ENCODE measurements at places on chromosomes 13 and 19.

- no peak for DNase-seq
Observed at GRCh38 chr19:31214997-31215396, 134.2 kb downstream of the TSHZ3 start.

DNA sequence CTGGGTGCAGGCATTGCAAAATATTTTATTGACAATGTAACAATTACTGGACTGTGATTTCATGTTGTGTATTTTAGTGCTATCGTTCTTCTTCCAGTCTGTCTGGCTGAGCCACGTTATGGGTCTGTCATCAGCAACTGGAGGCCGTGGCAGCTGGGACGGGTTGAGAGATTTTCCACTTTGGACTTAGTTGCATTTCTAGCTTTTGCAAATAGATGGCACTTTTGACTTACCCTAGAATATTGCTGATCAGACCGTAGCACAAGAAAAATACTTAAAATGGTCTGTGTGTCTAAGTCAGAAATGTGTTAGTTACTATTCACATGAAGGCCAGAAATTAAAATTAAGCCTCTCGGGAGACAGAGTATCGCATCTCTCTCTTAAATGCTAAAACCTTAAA is 211.1 kb downstream of the TEX29 start:
- DNase-seq: peak; percentile 70

DNA sequence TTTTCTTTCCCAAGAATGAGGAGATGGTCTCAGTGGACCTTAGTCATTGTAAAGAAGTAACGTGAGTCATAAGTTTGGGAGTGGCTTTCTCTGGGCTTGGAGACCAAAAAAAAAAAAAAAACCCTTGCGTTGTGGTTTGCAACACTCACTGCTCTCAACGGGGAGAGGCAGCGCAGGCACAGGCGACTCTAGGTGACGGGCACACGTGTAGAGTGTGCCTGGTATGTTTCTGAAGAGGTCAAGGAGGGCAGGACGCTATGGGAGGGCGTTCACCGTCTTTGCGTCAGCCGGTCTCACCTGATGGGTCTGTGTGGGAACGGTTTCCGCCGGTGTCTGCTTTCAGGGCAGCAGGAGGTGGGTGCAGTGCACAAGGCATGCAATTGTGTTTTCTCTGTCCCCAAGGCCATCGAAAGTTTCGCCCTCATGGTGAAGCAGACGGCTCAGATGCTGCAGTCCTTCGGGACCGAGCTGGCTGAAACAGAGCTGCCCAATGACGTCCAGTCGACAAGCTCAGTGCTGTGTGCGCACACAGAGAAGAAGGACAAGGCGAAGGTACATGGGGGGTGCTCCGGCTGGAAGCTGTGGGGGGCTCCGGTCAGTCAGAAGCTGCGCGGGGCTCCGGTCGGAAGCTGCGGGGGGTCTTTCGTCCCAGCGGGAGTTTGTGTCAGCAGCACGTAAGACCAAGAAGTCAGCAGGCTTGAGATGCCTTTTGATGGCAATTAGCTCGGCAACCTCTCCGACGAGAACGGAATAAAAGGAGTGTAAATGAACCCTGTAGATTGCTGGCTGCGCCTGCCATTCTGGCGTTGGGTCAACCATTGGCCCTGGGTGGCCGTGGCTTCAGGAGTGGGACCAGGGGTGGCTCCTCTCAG is 40.8 kb upstream of the F7 start:
- DNase-seq: peak; percentile 75

DNA sequence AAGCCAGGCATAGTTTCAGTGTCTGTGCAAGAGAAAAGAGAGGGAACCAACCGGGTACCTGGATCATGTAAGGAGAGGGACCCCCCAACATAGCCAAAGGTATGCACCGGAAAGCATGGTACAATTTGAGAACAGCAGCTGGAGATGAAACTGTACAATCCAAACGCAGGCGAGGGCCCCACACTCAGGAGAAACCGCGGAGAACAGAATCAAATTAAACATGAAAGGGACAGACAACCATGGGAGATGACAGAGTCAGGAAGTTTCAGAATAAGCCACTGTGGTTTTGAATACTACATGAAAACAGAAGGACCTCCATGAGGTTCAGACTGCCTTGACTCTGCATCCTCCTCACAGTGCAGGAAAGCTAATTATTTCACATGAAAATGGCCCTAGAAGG is 62.9 kb upstream of the SPATA13 start:
- no peak for DNase-seq

- no peak for DNase-seq
Observed at GRCh38 chr19:55602104-55603001, 2.3 kb downstream of the ZNF524 start.

DNA sequence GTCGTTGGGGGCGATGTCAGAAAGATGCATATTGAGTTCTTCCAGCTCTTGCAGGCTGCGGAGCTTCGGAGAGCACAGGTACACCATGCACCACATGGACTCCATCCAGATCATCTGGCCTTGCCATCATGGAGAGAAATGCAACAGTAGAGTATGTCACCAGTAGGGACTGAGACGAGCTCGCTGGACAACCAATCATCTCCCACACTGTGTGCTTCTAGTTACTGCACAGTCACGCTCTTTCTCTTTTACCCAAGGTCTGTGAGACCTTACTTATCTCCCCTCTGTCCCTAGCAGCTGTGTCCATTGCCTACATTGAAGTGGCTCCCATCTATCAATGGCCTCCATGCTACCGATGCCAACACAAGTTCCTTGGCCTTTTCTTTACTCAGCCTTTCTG is 90.5 kb downstream of the C13orf42 start:
- no peak for DNase-seq

DNA sequence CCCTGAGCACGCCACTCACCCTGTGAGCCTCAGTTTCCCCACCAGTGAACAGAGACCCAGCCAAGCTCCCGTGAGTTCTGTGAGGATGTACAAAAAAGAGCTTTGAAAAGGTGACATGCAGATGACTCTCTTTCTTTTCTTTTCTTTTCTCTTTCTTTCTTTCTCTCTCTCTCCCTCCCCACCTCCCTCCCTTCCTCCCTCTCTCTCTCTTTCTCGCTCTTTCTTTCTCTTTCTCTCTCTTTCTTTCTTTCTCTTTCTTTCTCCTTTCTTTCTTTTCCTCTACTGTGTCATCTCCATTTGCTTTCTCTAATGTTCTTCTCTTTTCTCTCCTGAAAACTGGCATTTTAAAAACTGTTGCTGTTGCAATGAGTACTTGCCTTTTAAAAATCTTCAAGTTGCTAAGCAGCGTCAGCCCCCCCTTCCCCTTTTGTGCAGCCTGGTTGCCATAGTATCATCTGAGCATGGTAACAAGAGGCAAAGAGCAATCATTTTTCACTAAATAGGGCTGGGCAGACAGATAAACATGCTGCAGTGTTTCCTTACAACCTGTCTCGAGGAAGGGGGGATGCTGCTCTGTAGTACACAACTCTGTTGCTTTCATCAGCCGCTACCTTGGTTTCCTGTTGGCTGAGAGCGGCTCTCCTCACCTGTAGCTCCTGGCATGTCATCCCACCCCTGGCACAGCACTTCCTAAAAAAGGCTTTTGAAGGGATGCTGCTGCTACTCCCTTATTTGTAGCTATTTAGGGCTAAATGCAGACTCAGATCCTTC is 108.7 kb upstream of the MBNL2 start:
- peak; percentile 20 for DNase-seq

- no peak for DNase-seq
Observed at GRCh38 chr13:107941345-107942029, 273.8 kb downstream of the LIG4 start.

GRCh38 chr19:45667620-45668341 is at the start of gene GIPR:
GIPR (plus strand) TSS chr19:45668221; CDS start chr19:45669521, 1,300 bp downstream.
- no peak for DNase-seq

DNA sequence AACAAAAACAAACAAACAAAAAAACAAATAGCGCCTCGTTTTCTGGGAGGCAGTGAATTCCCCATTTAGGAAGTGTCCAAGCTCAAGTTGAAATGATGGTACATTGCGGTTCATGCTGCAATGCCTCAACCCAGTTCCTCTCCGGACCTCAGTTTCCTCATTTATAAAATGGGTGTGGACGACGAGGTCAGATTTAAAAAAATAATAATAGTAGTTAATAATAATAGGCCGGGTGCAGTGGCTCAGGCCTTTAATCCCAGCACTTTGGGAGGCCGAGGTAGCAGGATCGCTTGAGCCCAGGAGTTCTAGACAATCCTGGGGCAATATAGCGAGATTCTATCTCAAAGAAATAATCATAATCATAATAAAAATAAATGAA is 15.5 kb upstream of the ERCC1 start:
- DNase-seq: no peak

- no peak for DNase-seq
Observed at GRCh38 chr13:31605076-31605860, 134.1 kb upstream of the RXFP2 start.

DNA sequence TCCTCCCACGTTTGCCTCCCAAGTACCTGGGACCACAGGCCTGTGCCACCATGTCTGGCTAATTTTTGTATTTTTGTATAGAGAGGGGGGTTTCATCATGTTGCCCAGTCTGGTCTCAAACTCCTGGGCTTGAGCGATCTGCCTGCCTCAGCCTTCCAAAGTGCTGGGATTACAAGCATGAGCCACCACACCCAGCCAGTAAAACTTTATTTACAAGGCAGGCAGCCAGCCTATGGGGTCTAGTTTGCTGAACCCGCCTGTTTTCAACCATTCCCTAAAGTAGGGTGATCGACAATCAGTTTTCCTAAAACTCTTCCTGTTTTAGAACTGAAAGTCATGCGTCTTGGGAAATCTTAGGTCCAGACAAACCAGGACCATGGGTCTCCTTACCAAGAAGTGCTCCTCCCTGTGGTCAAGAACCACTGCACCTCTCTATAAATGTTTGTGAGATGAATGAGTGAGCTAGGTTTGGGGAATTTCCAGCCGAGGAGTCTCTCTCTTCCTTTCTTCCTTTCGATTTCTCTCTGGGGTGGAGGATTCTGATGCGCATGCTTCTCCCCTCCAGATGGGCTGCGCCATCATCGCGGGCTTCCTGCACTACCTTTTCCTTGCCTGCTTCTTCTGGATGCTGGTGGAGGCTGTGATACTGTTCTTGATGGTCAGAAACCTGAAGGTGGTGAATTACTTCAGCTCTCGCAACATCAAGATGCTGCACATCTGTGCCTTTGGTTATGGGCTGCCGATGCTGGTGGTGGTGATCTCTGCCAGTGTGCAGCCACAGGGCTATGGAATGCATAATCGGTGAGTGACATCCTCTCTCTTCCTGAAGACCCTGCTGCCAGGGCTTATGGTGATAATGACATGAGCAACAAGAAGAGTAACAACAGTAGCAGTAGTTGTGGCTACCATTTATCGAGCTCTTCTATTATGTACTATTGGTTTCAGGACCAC is 38.7 kb downstream of the ADGRE1 start:
- no peak for DNase-seq

DNA sequence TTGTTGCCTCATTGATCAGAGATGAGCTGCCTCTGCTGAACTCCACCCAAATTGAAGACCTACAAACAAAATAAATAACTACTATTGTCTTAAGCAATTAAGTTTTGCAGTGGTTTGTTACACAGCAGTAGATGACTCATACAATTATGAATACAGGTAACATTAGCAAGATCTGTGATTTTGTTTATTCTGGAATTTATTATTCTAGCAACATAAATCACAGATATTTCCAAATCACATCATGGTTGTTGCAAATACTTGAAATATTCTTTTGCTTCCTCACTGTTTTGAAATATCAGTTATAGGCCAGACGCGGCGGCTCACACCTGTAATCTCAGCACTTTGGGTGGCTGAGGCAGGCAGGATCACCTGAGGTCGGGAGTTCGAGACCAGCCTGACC is 13.1 kb upstream of the LMTK3 start:
- DNase-seq: no peak

- no peak for DNase-seq
Observed at GRCh38 chr13:43195551-43195950, 172.2 kb downstream of the DNAJC15 start.

DNA sequence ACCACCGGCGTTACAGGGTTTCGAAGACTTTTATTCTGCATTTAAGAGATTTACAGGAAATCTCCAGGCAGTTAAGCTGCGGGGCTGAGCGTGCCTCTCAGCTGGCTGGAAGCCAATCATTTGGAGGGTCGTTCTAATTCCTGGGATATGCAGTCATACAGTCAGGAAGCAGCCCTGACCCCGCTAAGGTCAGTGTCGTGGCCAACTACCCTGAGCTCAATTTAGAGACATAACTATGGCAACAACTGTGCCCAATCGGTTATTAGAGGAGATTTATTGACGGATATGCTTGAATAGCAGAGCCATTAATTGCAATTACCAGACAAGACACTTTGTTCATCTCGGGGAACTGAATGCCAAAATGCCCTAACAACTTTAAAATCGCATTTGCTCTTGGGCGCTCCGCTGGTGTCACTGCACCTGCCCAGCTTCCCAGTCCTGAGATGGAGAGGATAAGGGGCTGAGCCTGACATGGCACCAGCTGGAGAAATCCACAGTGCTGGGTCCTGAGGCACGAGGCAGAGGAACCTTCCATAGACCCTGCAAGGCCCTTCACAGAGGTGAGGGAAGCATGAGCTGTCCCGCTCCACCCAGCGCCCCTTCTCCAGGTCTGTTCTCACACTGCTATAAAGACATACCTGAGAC is 15.1 kb upstream of the ZNF507 start:
- DNase-seq: no peak

DNA sequence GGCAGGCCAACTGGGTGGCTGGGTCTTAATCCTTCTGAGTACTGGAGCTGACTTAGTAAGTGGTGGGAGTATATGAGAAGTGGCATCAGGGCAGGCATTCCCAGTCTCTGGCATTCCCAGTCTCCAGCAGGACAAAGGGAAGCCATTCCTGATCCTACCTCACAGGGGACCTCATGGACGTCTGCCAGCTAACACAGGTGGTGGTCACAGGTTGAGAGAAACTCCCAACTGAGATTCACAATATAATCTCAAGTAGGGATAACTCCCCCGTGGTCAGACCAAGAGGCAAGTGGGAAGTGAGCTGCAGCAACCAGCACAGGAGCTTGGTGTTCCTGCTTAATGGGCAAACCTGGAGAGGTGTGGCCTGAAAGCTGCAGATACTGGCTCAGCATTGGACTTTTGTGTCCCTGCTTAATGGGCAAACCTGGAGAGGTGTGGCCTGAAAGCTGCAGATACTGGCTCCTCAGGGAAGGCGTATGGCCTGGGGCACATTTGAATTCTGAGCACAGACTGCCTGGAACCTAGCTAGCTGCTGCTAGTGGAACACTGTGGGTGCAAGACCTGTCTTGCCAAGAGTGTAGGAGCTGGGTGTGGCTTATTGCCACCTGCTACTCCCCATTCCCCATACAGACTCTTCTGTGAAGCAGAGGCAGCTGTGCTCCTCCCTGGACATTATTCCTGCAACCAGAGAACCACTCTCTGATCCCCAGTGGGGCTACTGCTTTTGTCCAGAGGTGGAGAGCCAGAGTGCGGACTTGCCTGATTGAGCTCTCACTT is 25.9 kb upstream of the OR10H2 start:
- DNase-seq: no peak
